ENCODE measurements at places on chromosomes 5 and 9. TPM values are rescaled to one million over a fixed set of nuclear protein-coding genes. Genes with fewer than 3 reads are reported as not detected.

GRCh38 chr9:79656169-79656568, 84.4 kb downstream of the TLE4 start:
- DNase-seq, result no peak
- H3K36me3 ChIP-seq, result peaks cover 34% of the 10 kb centered on the region
- no peaks in the 10 kb centered on the region for H3K27me3 ChIP-seq
- H3K27ac ChIP-seq, result no peak overlapping the region
- H3K4me3 ChIP-seq, result no peak overlapping the region
- H3K4me1 ChIP-seq, result peaks cover 7% of the 10 kb centered on the region

The PHF24 gene
- 0.17 TPM for total RNA-seq

GRCh38 chr5:1809416-1810035, 8.3 kb downstream of the NDUFS6 start:
- DNase-seq, result peak; percentile 36
- no peaks in the 10 kb centered on the region for H3K4me1 ChIP-seq
- no peak overlapping the region for H3K4me3 ChIP-seq
- no peak overlapping the region for H3K27ac ChIP-seq

GRCh38 chr9:83234541-83234940, 171.6 kb upstream of the RASEF start:
- H3K36me3 ChIP-seq, result no peaks in the 10 kb centered on the region
- no peak overlapping the region for H3K4me3 ChIP-seq
- no peaks in the 10 kb centered on the region for H3K27me3 ChIP-seq
- no peaks in the 10 kb centered on the region for H3K4me1 ChIP-seq
- no peak for DNase-seq

DNA sequence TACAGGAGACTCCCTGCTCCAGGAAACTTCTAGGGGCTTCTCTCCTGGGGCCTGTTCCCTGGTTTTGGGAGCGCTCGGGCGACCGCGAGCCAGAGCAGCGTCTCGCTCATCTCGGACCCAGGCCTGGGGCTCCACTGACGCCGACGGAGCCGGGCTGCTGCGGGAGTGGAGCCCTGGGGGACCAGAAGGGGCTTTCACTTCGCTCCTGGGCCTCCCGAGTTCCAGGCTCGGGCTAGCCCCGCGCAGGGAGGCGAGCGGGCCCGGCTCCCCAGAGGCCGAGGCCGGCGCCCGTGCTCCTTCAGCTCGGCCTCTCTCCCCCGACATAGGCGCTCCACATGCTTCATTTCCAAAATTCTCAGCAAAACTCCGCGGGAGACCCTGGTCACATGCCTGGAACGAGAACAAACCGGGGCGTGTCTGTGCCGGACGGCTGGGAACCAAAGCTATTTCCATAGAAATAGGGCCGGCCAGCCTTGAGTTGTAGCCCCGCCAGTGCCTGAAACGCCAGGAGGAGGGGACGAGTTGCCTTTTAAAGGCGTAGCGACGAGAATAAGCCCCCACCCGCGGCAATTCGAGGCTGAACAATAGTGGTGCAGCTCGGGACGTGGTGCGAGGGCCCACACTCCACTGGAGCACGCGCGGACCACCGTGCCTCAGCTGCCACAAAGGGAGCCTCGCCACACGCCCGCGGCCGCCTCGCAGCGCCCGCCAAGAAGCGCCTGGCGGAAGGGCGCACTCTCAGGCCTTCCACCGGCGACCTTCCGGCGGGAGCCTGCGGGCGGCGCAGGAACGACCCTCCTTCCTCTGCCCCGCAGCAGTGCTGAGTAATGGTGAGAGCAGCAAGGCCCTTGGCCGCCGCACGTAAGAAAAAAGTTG, 1.1 kb upstream of the G3BP1 start:
- H3K27ac ChIP-seq, result peak overlapping the region; percentile 96
- no peaks in the 10 kb centered on the region for H3K36me3 ChIP-seq
- DNase-seq, result peak; percentile 95
- peak overlapping the region; percentile 53 for H3K4me3 ChIP-seq
- H3K27me3 ChIP-seq, result no peaks in the 10 kb centered on the region

The F2RL2 gene
- 0.11 TPM for total RNA-seq

- no peaks in the 10 kb centered on the region for H3K27me3 ChIP-seq
- H3K36me3 ChIP-seq, result no peaks in the 10 kb centered on the region
- no peak overlapping the region for H3K4me3 ChIP-seq
- H3K27ac ChIP-seq, result peak overlapping the region; percentile 55
- H3K4me1 ChIP-seq, result peaks cover 22% of the 10 kb centered on the region
These were observed 15.8 kb downstream of the NEK6 start for GRCh38 chr9:124273427-124274160.

DNA sequence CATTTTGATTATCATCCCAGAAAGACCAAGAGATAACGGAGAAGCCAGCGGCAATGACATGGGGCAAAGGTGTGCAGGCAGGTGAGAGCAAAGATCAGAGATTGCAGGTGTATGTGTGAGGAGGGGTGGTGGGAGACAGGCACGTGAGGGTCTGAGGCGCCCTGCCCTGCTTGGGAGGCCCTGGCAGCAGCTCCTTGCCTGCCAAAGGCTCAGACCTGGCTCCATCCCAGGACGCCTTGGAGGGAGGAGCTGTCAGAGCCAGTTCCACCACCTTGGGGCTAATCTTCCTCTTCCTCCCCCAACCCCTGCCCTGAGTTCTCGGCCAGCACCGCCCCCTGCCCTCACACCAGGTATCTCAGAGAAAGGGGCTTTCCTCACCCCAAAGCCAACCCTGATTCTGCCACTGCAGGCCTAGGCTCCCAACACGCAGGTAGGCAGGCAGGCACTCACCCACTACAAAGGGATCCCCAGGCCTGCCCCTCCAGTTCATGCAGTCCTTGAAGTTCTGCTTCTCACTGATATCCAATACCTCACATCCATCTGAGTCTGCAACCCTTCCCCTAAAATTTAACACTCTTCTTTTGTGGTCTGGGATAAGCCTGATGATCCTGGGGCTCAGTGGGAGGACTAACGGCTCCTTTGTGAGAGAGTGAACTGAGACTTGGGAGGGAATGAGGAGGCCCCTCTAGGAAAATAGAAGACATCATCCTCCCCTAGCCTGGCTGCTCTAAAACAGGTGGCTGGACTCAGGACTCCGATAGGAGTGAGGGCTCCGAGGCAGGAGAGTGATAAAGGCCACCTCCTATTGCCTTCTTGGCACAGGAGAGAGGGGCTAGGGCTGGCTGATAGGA, 1.8 kb downstream of the AQP3 start:
- no peak for DNase-seq
- H3K27ac ChIP-seq, result peak overlapping the region; percentile 81
- H3K4me1 ChIP-seq, result peaks cover 62% of the 10 kb centered on the region
- peak overlapping the region; percentile 49 for H3K4me3 ChIP-seq

- H3K4me1 ChIP-seq, result no peaks in the 10 kb centered on the region
- H3K27ac ChIP-seq, result no peak overlapping the region
- DNase-seq, result peak; percentile 4
These were observed 71.2 kb upstream of the TBC1D2 start for GRCh38 chr9:98326459-98327248.

The ERGIC1 gene
- 143 TPM for total RNA-seq

DNA sequence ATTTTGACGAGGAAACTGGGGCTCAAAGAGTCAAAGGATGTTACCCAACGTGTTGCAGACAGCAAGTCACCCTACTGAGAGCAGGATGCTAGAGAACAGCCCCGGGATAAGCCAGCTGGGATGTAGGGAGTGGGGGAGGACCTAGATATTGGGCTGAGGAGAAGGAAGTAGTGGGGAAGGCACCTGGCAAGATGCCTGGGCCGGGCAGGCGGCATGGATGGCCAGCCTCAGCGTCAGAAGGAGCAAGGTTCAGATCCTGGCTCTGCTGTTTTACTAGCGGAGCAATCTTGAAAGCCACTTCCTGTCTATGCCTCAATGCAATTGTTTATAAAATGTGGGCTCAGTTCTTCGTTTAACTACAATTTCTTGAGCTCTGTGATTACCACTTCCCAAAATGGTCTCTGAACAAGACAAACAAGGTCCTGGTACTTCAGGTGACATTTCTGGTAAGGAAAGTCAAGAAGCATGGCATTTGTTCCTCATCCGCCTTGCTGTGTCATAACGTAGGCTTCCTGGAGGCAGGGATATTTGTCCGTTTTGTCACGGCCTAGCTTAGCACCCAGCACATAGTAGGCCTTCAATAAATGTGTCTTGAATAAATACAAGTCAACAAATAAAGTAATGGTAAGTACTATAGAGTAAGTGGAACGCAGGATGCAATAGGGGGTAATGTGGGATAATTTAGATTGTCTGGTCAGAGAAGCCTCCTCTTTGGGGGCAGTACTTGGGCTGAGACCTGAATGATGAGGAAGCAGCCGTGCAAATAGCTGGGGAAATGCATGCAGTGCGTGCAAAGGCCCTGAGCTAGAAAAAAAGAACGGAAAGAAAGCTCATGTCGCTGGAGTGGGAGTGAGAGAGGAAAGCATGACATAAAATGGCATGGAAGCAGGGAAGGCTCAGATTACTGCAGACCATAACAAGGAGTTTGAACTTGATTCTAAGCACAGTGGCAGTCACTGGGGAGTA, 70.5 kb downstream of the SMIM23 start:
- H3K4me3 ChIP-seq, result no peak overlapping the region
- peak overlapping the region; percentile 68 for H3K27ac ChIP-seq
- H3K36me3 ChIP-seq, result no peaks in the 10 kb centered on the region

DNA sequence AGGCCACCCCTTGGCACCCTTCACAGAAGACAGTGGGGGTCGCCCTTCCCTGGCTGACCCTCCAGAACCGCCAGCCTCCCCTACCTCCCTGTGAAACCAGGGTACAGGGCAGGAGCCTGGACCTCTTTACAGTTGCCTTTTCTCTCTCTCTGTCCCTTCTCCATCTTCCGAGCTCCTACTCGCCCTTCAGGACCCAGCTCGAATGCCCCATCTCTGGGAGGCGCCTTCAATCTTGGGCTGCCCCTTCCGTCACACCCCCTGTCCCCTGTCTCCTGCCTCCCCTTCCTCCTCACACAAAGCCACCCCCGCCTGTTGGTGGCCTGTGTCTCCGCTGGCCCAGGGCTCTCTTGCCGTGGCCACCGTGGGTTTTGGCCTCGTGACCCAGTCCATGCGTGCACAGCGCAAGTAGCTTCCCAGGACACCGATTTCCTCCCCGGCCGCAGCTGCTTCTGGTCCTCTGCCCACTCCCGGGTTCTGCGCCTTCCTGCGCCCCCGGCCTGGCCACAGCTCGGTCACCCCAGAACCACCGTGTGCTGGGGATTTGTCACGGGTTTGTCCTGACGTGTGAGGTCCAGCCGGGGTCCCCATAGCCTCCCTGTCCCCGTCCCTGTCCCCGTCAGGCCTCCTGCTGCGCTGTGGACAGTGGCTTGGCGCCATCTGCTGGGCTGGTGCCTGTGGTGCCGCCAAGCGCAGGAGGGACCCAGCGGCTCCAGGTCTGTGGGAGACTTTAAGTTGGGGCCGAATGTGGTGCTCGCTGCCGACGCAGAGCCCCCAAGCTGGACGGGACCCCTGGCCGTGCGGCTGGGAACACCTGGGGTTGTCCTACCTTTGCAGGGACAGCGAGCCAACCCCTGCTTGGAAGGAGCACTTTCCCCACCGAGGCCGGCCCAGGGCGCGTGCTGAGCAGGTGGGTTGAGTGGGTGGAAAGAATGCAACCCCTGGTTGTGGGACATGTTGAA, 4.0 kb upstream of the TMEM250 start:
- no peaks in the 10 kb centered on the region for H3K27me3 ChIP-seq
- peak; percentile 94 for DNase-seq
- no peaks in the 10 kb centered on the region for H3K36me3 ChIP-seq
- H3K4me1 ChIP-seq, result peaks cover 9% of the 10 kb centered on the region
- no peak overlapping the region for H3K4me3 ChIP-seq
- H3K27ac ChIP-seq, result no peak overlapping the region

The ANXA2R gene
- total RNA-seq, result 13.6 TPM

- H3K36me3 ChIP-seq, result no peaks in the 10 kb centered on the region
- H3K27me3 ChIP-seq, result no peaks in the 10 kb centered on the region
- peak overlapping the region; percentile 92 for H3K27ac ChIP-seq
- peak; percentile 89 for DNase-seq
These were observed 70.7 kb upstream of the RNF38 start for GRCh38 chr9:36470643-36471290.

DNA sequence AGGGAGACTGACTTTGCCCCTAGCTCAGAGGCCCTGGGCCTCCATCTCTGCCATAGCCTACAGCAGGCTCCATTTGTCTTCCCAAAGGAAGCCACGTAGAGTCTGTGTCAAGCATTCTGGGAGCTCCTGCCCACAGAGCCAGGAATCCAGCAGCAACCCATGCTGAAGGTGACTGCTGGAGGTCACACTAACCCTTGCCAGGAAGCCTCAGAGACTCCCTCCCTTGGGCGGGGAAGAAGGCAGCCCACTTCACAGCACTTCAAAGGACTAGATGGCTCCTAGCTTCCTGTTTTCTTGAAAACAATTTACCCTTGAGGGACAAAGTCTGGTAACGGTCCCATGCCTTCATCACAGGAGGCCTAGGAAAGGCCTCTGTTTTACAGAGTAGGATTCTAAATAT, 1.7 kb downstream of the CKMT2 start:
- peaks cover 3% of the 10 kb centered on the region for H3K4me1 ChIP-seq
- peak overlapping the region; percentile 55 for H3K27ac ChIP-seq
- H3K27me3 ChIP-seq, result no peaks in the 10 kb centered on the region

The PCDHGB6 gene
- total RNA-seq, result 5.2 TPM
